ENCODE measurements at places on chromosomes 13 and 19.

DNA sequence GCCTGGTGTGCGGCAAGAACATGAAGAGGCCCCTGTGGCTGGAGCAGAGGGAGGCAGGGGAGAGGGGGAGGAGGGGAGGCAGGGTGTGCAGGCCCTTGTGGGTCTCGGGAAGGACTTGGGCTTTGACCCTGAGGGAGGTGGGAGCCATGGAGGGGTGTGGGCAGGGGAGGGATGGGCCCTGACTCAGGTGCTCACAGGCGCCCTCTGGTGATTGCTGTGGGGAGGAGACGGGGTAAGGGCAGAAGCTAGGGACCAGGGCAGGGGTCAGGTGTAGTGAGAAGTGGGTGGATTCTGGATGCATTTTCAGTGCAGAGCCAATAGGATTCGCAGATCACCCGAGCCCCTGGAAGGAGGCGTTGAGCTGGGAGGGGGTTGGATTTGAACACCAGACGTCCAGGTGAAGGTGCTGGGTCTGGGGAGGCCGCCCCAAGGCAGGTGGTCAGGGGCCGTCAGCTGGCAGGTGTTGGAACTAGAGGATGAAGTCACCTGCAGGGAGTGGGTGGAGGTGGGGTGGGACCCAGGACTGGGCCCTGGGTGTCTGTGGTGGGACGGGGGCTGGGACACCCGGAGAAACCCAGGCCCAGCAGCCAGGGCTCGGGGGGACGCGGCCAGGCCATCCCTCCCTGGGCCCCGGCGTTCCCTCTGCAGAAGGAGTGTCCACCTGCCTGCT is 185.4 kb downstream of the KDM4B start:
- no peak for DNase-seq

- DNase-seq, result no peak
These were observed 92.5 kb upstream of the KL start for GRCh38 chr13:32923725-32924124.

DNA sequence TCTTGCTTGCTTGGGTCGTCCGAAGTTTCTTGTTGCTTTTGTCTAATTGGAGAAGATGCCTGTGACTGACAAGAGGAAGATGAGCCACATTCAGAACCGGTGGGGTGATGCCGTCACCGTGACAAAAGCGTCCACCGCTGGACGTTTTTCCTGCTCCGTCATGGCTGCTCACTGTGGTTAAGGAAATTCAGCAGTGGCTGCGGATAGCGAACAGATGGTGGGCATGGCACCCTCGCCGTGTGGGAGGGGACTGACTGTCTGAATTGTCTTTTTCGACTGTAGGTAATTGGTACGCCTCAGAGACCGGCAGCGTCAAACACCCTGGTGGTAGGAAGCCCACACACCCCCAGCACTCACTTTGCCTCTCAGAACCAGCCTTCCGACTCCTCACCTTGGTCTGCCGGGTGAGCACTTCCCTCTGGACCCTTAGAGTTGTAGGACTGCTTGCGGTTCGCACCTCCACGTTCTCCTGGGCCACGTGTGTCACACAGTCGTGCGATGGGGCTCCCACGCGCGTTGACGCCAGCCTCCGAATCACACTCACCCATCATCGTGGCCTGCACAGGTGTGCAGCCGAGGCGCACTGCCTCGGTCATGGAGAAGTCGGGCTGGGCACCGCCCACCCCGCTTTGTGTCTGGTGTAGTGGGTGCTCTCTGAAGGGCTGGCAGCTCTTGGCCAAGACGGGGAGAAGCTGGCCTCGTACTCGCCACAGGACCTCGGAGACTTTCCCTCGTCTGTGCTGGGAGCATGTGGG is 26.5 kb downstream of the ATP4B start:
- DNase-seq, result no peak

DNA sequence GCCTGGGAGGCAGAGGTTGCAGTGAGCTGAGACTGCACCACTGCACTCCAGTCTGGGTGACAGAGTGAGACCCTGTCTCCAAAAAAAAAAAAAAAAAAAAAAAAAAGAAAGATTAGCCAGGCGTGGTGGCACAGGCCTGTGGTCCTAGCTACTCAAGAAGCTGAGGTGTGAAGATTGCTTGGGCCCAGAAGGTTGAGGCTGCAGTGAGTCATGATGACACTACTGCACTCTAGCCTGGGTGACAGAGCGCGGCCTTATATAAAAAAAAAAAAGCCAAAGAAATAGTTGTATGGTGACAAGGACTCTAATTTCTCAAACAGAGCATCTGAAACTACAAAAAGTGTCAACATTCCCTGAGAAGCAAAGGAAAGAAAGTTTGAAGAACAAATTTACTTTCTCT is 3.4 kb downstream of the PBX4 start:
- no peak for DNase-seq

DNA sequence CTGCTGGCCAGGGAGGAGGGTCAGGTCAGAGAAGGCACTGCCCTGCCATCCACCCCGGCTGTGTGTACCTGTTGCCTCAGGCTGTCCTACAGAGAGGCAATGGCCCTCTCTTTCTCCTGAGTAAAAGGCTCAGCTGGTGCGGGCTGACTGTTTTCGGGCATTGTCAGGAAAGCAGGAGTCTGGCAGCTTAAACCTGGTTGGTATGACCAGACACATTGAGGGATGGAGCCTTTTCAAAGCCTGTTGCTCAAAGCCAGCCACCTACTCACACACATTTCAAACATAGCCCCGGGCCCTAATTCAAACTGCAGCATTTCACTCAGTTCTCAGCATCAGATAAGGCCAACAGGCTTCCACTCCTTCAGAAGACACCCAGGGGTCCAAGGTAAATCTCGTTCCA is 61.8 kb upstream of the PDX1 start:
- no peak for DNase-seq

DNA sequence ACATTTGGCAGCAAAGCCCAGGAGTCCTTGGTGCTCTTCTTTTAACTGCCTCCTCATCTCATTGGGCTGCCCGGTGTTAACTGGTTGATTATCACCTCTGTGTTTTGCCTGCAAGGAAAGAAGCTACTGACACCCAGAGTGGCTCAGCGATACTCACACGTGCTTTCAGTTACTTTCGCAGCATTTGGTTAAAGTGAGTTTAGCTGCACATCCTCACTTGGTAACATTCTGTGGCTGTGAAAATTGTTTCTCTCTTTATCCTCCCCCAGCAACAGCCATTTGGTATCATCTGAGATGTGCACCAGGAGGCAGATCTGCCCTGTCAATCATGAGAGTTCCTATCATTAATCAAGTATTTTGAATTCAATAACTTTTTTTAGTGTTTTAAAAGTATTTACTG is 44.6 kb upstream of the GPR183 start:
- DNase-seq, result no peak

DNA sequence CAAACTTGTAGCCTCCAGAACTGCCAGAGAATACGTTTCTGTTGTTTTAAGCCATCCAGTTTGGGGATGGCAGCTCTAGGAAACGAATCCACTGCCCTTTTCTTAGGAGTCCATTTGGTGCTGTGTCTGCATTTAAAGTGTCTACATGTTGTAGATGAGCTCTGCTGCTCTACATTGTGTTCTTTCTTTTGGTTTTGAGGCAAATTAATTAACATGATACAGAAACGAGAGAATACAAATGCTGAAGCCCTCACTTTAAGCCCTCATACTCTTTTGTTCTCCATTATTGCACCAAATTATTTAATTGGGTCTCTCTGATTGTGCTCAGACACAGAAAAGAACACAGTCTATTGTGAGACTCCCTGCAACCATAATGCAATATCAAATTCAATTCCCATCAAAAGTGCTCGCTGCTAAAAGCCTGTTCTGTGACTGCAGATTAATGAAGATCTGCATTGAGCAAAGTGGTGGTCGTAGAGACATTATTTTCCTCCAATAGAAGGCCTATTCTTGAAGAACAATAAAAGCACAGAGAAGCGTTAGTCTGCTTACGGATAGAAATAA is 166.3 kb upstream of the SOX21 start:
- no peak for DNase-seq

DNA sequence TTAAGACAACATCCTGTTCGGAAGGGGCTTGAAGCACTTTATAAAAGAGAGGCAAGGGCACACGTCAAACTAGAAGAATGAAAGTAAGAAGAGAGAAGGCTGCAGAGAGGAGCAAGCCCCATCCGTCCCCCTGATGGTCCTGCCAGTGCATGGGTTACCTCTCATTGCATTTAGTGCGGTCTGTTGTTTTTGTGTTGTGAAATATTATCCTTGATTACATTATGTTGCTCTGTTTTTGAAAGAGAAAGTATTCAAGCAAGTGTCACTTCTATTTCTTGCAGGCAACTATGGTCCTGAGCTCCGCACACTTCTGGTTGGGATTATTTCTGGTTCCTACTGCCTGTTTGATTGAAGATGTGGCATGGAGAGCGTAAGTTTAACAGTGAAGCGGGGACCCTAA is 90.5 kb downstream of the SHISA2 start:
- DNase-seq, result no peak

- no peak for DNase-seq
These were observed 8.7 kb downstream of the RPL36 start for GRCh38 chr19:5698635-5699422.

- DNase-seq, result no peak
These were observed 8.1 kb upstream of the KPTN start for GRCh38 chr19:47492137-47492533.
